Stimulated activated CD8-positive, alpha-beta memory T cell treated with anti-CD3 and anti-CD28 coated beads, Interleukin-7, amount 100 ng/mL, for 1 hour (primary cell): ENCODE measurements at places on chromosomes 7 and 10.

DNA sequence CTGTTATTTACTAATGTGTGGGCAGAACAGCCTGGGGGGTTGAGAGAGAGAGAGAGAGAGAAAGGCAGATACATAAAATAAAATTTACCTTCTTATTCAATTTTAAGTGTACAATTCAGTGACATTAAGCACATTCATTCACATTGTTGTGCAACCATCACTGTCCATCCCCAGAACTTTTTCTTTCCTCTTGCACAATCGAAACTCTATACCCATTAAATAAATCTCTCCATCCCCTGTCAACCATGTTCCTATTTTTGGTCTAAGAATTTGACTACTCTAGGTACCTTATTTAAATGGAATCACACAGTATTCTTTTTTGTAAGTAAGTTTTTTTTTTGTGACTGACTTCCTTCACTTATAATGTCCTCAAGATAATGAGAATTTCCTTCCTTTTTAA, 181.6 kb downstream of the SND1 start:
- no peak for DNase-seq

DNA sequence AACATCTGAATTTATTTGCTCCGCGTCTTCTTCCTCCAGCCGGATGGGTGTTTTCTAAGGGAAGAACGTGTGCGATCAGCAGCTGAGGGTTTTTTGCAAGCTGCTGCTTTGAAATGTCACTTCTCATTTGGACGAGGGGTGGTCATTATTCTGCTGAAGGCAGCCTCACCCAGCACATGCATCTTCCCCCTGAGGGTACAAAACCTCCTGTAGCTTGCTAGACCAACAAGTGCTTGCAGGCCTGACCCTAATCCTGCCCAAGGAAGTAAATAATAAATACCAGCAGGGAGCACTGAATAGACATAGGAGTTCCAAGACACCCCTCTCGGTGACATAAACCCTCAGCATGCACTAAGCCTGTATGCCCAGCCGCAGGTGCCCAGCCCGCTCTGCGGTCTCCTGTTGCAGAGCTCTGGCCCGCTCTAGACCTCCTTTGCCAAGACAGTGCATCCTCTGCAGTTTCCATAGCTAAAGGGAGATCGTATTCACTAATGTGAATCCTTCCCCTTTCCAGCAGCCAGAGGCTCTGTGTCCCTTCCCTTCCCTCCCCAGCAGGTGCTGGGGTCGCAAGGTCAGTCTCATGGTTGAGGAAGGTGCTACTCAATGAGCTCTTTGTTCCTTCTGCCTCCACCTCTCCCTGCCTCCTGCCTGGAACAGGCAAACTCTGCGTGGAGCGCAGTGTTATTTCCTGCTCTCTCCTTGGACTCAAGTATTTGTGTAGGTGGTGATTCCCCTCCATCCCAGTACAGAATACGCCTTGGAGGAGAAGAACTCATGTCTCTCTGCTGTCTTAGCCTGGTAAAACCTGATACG, 36.6 kb downstream of the SBDS start:
- DNase-seq = no peak

GRCh38 chr7:25259487-25260243, 31.4 kb upstream of the NPVF start:
- peak; percentile 17 for DNase-seq

- no peak for DNase-seq
Observed at GRCh38 chr7:42278344-42278743, 41.3 kb upstream of the GLI3 start.
